ENCODE measurements at places on chromosomes 4 and X.

DNA sequence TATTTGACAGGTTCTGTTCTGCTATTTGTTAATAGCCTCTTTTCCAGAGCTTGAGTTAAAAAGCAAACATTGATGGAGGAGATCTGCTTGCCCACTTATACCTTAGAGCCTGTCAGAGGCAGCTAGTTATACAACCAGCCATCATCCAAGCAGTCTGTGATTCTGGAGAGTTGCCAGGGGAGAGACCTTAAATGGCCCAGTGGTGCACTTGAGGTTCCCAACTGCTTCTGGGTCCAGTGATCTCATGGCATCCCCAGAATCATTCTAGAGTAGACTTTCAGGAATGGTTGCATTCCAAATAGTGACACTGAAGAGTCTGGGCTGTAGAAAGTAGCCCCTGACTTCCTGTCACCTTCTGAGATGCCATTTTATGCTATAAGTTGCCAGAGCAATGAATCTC is 160.7 kb downstream of the FHIP1A start:
- DNase-seq = no peak

DNA sequence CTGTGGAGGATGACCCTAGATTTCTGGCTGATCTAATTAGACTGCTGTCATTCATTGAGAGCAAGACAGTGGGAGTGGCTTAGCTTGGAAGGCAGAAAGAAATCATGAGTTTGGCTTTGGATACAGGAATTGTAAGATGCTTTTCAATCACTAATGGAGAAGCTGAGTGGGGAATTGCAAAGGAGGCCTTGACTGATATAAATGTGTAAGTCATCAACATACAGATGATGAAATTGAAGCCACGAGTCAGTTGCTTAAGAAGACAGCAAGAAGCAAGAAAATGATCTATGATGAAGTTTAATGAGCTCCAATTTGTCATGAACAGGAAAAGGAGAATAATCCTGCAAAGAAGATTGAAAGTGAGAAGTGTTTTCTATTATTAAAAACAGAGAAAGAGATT is 136.7 kb upstream of the C1QTNF7 start:
- DNase-seq = no peak

DNA sequence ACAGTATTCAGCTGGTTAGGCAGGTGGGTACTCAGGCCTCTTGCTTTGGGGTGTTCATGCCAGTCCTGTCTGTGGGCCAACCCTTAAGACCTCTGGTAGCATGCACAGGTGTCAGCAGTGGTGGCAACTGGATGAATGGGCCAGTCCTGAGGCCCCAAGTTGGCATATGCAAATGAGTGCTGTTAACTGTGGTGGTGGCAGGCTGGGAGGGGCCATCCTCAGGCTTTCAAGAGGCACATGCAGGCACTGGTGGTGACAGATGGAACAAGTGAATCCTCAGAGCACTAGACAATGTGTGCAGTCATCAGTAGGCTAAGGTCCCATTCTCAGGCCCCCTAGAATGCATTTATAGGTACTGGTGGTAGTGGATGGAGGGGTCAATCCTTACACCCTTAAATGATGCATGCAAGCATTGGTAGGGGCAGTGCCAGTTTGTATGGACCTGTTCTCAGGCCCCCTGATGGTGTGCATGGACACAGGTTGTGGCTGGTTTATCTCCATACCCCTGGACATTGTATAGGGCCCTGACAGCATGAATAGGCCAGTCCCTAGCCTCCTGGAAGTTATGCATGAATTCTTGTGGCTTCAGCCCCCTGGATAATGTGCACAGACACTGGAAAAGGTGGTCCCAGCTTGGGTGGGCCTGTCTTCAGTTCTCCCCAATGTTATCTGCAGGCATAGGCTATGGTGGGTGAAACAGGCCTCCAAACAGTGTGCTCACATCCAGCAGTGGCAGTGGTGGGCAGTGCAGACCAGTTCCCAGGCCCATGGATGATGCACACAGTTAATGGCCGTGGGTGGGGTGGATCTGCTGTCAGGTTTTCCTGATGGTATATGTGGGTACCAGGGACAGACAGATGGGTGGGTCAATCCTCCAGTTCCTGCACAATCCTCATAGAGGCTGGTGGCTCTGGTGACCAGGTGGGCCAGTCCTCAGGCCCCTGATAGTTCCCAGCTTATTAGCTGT is 24.7 kb downstream of the TECRL start:
- no peak for DNase-seq

- no peak for DNase-seq
These were observed 101.5 kb downstream of the SORBS2 start for GRCh38 chr4:185710487-185710995.

DNA sequence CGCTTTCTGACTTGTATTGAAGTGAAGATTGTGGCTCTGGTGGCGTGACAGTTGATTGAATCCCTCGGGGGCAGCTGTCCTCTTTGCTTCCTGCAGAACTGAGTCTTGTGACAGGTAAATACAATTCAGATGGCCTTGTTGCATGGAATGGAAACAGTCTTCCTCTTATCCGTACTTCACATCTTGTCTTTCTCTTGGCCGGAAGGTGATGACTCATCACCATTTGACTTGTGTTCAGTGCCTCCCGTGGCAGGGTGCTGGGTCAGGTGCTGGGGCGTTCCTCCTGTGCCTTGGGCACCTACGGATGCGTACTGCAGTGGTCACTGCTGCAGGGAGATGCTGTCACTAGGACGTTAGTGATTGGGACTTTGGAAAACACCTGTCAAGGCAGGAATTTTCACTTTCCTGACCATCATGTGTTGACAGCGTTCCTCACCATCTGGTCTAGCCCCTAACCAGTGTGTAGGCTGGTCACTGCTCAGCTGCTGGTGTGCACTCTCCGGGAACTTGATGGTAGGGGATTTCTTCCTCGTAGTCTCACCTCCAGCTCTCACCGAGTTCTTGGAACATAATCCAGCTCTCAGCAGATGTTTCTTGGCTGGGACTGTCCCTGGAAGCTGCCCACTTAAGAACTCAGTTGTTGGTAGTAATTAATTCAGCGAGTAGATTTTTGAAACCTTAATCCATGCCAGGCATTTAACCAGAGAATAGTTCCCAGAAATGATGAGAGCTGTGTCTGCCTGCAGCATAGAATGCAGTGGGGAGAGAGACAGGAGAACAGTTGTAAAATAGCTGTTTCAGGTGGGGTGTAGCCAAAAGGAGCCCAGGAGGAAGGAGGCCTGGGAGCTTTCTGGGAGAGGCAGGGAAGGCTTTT is 7.2 kb downstream of the TBC1D14 start:
- DNase-seq = peak; percentile 72

DNA sequence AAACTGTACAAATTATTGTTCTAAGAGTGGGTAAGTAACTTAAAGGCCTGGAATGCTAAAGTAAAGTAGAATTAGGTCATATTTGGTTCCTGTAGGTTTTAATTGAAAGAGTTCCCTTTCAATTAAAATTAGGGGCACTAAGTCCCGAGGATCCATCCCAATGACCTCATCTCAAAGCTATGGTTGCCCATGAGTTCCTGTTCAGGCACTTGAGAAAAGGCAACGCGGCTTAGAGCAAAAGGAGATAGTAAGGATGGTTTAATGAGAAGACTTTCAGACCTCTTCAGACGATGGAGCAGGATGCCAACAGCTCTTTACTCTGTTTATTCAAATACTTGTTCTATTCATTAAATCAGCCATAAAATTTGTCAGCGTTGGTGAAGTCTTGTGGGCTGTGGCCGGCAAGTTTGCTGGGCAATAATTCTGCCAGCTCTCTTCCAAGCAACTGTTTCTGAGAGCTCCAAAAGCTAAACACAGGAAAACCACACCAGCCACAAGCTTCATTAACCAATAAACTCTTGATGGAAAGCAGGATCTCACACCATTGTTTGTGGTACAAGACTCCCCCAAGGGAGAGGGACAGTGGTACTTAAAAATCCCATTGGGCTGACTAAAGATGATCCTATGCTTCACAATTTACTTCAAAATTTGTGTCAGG is 167.4 kb downstream of the COL4A6 start:
- no peak for DNase-seq

GRCh38 chr4:54542119-54542438 is 115.7 kb upstream of the KIT start:
- DNase-seq = no peak

DNA sequence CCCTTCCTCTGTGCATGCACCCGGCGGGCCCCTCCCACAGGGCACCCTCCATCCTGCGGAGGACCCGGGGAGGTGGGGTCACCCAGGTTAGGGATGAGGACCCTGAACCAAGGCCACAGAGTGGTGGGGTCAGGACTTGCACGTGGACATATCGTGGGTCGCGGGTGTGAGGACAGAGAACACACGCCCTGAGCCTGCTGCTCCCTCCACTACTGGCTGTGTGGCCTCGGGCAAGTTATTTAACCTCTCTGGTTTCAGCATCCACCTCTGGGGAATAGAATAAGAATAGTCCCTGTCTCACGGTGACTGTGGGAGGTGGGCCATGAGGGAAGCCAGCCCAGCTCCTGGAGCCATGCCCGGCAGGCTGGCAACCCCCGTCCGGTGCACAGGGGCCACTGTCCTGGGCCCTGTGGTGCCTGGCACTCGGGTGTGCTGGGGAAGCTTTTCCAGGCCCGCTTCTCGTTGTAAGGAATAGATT is 5.1 kb downstream of the PSAPL1 start:
- no peak for DNase-seq

GRCh38 chr4:76943790-76944189 is 5.8 kb upstream of the SEPTIN11 start:
- DNase-seq = no peak

DNA sequence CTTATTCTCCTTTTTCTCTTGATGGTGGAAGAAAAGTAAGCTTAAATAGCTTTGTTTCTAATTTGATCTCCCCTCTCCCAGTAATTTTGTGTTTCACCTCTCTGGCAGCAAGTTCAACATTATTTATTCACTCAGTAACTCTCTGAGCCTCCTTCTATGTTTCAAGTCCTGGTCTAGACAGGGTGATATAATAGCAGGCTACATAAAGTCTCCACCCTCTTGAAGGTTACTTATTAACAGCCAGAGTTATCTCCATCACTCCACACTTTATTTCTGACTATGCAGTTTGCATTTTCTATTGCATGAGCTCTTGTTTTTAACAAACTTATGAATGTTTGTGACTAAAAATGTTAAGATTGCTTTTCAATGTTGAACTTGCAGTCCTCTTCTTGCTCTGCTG is 17.8 kb upstream of the ANOS1 start:
- DNase-seq = no peak

DNA sequence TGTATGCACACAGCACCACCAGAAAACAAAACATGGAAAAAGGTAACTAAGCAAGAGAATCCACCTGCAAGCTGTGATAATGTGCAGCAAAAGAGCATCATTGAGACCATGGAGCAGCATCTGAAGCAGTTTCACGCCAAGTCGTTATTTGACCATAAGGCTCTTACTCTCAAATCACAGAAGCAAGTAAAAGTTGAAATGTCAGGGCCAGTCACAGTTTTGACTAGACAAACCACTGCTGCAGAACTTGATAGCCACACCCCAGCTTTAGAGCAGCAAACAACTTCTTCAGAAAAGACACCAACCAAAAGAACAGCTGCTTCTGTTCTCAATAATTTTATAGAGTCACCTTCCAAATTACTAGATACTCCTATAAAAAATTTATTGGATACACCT is 90.2 kb downstream of the TET2 start:
- DNase-seq = no peak

DNA sequence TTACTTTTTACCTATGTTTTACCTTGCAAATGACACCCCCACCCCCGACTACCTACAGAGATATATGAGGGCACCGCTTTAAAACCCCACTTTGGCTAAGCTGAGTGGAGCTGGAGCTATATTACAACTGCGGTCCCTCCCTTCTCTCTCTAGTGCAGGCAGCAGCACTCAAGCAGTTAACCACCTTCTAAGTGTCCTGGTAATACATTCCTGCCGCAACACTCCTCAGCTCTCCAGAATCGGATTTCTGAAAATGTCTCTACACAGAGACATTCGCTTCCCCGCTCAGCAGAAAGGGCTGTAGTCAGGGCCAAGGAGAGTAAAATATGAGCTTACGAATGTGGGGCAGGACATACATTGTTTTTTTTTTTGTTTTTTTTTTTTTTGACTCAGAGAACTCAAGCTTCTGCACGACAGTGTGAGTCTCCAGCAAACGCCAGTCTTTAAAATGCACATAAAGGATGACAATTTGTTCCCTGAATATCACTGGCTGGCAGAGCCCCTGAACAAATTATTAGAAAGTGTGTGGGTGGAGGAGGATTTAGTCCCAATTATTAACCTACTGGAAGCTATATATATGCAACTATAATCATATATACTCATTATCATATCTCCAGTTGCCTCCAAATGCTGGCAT is 287.0 kb upstream of the TET2 start:
- no peak for DNase-seq

DNA sequence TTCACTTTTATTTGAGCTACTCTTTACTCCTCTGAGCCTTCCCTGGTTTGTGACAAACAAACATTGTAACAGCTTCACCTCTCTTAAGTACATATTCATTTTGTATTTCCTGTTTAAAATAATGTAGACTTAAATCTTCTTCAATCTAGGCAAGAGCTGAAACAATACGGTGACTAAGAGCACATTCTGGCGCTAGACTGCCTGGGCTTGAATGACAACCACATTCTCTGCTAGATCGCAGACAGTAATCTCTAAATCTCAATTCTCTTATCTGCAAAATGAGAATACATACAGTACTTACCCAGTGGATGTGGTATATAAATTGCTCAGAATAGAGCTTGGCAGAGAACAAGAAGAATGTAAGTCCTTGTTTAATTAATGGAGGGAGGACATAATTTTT is 144.8 kb downstream of the ARAP2 start:
- DNase-seq = no peak

DNA sequence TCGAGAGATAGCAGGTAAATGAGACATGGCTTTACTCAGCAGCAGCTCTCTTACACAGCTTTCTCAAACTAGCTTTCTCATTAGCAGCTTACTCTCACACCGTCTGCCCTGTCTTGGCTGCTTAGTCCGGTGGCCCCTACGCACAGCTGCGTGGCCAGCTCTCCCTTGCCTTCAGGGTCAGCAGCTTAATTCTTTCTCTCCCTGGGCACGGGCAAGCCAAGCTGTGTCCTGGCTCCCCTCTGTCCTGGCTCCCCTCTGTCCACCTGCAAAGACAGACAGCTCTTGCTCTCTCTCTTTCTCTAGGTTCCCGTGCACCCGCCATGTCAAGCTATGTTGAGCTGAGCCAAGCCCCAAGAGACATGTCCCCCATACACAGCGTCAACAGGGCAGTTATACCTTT is 39.4 kb downstream of the ZNF185 start:
- DNase-seq = no peak

DNA sequence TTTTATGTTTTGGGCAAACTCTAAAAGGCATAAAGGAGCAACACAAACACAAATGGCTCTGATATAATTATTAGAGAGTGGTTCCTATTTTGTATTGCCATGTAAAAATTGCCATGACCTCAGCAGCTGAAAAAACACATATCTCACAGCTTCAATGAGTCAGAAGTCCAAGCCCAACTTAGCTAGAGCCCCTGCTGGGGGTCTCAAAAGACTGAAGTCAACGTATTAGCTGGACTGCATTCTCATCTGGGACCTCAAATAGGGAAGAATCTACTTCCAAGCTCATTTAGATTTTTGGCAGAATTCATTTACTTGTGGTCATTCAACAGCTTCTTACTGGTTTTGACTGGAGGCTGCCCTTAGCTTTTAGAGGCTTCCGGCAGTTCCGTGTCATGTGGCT is 47.4 kb downstream of the FREM3 start:
- no peak for DNase-seq

GRCh38 chr4:10032625-10033024 is 11.3 kb upstream of the SLC2A9 start:
- DNase-seq = no peak

GRCh38 chrX:48636776-48637175 is 39.5 kb downstream of the WDR13 start:
- DNase-seq = no peak

- no peak for DNase-seq
These were observed 1.5 kb downstream of the SMIM14 start for GRCh38 chr4:39637221-39637585.

All from activated CD8-positive, alpha-beta T cell treated with anti-CD3 and anti-CD28 coated beads, Interleukin-2, amount 10 ng/mL, durations not matched to agents 7 days and 5 days (primary cell).